Activated T-helper 1 cell treated with anti-CD3 and anti-CD28 coated beads, Interleukin-2, amount 50 U/mL, for 16 hours (primary cell): ENCODE measurements at places on chromosomes 7 and 10.

- no peak for DNase-seq
These were observed 114.0 kb downstream of the PRKCQ start for GRCh38 chr10:6465854-6466601.

DNA sequence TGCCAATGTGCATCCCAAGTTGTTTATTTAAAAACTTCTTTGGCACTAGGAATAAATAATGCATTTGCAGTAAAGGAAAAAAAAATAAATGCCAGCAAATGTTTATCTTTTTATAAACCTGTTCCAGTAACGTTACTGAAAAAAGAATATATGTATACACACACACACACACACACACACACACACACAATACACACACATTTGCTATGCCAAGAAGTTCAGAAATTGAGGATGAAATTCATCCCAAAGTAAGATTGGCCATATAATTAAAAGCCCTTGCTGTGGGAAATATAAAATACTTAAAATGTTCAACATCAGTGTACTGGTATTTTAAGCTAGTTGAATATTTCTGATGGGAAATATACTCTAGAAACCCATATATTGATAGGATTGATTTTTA, 2.6 kb downstream of the PLXDC2 start:
- no peak for DNase-seq

- no peak for DNase-seq
These were observed 115.8 kb downstream of the TMEM130 start for GRCh38 chr7:98753989-98754479.

DNA sequence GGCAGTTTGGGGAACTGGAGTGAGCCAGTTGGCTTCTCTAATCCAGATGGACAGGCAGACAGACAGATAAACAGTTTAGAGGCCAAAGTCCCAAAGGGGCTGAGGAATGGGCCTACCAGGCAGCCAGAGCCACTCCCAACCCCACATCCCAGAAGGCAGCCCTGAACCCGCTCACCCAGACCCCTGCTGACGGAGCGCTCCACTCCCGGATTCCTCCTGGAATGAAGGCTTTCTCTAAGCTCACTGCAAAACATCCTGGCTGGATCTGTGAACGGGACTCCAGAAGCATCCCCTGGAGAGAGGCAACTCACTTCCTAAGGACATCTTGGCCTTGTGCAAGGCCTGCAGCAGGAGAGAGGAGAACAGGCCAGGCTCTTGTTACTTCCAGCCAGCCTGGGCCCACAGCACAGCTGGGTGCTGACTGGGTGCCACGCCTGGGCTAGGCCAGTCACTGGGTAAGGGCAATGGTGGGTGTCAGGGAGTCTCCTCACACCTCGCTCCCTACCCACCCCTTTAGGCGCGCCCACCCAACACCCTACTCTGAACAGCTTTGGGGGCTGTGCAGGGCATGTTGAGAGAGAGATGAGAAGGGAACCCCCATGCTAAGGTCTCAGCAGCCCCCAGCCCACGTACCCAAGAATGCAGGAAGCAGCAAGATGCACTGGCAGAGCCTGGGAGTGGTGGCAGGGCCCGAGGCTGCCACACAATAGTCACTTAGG, 168.6 kb upstream of the ZMIZ1 start:
- no peak for DNase-seq

DNA sequence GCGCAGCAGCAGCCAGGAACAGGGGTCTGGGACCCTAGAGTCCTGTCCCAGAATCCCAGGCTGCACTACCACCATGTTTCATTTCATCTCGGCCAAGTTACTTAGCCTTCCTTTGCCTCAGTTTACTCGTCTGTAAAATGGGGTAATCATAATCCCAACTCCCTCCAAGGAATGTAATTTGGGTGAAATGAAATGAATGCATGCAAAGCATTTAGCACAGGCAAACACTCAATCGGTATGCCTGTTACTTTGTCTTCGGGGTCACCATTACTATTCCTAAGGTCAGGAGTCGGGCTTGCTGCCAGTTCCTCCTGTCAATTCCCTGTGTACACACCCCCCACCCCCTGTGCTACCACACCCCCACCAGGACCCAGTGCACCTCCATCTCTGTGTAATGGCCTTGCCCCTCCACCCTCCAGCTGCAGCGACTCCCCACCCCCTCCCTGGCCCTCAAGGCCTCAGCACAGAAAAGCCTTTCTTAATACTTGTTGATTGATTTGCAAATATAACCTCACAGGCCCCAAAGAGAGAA, 1.7 kb downstream of the TNS3 start:
- no peak for DNase-seq

GRCh38 chr7:5143106-5143505, 46.9 kb upstream of the WIPI2 start:
- peak; percentile 11 for DNase-seq

DNA sequence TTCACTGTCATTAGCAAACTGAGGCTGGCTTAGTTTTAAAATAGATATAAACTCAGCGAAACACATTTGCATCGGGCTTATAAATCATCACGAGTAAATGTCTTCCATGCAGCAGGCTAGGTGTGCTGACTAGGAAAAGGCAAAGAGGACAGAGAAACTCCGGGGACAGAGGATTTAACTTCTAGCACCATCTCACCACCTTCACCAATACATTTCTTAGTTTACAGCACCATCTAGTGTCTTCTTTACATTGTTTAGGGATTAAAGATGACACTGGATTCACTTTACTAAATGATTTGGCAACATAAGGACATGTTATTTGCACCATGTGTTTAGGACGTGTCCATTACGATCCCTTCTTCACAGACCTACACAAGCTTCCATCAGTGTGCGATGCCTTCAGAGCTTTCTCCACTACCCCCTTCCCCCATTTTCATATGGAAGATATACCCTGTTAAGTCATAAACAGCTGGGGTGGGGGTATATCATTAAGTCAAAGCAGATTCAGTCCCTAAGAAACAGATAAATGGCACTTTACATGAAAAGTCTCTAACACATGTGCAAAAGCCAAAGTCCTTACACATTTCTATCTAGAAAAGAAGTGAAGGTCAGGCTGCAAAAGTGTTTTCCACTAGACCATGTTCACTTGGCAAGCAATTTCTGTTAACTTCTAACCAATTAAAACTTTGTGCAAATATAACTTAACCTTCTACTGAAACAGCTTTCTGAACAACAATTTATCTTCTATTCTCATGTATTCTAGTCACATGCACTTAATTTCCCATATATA, 103.3 kb downstream of the GRB10 start:
- DNase-seq, result no peak

GRCh38 chr7:4700577-4701235, 18.6 kb downstream of the FOXK1 start:
- DNase-seq, result no peak

GRCh38 chr10:131207176-131207575, 104.3 kb downstream of the TCERG1L start:
- no peak for DNase-seq

DNA sequence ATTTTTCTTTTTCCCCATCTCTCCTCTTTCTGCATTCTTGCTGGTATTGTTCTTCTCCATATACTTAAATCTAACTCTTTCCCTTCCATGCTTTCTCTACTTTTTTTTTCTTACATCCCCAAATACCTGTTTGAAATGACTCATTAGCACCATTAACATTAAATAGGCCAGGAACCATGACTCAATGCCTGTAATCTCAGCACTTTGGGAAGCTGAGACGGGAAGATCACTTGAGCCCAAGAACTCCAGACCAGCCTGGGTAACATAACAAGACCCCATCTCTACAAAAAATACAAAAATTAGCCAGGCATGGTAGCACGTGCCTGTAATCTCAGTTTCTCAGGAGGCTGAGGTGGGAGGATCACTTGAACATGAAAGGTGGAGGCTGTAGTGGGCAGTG, 1026.8 kb downstream of the GATA3 start:
- no peak for DNase-seq

GRCh38 chr7:1486571-1486970, 17.6 kb downstream of the INTS1 start:
- DNase-seq, result no peak

DNA sequence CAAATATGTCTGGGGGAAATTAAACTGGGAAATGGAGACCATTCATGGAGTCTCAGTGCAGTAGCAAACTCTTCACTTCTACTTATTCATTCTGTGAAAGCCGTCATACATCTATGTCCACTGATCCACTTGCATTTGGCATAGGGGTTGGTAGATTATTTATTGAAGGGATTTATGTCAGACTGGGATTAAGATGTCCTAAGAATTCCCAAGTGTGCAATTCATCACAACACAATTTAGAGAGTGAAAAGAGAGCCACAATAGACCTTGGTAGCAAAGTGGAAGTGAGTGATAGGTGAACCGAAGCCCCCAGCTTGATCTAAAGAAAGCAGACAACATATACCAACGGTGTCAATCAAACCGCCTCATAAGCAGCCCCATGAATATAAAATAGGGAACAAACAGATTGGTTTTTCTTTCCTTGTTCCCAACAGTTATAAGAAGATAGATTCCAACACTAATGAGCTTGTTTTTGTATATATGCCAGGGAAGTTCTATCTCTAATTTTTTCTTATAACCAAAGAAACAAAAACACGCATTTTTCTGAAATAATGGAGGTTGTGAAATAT, 234.3 kb downstream of the CACNA2D1 start:
- DNase-seq, result no peak

- no peak for DNase-seq
These were observed 103.7 kb downstream of the HECTD2 start for GRCh38 chr10:91513598-91514424.

DNA sequence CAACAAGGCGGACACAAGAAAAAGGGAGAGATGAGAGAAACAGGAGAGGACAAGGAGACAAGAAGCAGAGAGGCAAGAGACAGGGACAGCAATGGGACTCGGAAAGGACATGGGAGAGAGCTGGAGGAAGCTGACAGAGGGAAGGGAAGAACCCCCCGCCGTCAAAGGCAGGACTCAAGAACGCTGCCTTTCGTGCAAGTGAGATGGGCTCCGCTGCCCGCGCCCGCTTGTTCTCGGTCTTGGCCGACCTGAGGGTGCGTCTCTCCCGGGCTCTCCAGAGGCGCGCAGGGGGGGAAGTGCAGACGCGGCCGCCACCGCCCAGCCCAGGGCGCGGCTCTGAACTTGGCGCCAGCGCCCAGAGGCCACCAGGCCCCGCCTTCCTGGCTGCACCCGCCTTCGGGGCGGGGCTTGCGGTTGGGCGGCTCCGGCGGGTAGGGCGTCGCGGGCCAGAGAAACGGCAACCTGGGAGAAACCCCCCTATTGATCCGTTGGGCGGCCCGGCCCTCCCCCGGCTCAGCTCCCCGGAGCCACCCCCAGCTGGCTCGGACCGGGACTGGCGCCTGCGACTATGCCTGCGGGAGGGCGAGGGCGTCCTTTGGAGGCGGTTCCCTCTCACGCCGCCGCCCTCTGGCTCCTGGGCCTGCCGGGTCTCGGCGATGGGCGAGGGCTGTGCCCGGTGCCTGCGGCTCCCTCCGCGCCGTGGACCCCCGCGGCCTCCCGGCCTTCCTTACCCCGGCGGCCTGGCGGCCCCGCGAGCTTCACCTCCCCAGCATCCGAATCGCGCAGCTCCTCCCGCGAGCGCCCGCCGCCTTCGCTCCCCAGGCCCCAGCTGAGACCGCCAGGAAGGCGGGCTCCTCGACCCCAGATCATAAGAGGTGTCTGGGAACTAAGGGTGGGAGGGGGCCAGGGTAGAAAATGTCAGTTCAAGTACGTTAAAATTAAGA, 2.2 kb upstream of the ANTXRL start:
- peak; percentile 60 for DNase-seq

- DNase-seq, result no peak
These were observed 371.1 kb downstream of the PRPF18 start for GRCh38 chr10:13957856-13958255.

DNA sequence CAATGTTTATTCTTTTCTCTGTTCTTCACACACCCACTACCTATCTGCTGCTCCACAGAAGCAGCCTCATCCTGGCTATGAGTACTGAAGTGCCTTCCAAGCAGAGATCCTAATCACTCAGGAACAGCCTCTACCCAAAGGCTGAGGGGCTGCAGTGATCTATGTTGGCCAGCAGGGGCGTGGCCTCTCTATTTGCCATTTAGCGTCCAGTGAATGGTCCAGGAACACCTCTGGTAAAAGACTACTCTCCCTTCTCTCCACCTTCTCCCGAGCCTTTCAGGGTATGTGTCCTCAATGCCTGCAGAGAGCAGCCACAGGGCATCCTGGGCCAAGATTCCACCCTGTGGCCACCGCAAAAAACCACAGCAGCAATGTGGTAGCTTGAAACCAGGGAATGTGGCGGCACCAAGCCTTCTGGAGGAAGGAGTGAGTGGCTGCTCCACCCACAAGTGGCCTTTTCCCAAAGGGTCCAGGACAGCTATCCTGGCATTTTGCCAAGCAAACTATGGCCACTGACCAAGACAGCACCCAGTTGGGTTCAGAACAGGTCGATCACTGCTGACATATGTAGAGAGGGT, 70.9 kb downstream of the SYPL1 start:
- DNase-seq, result no peak

- DNase-seq, result no peak
These were observed 10.5 kb downstream of the RPS24 start for GRCh38 chr10:78044179-78044578.

GRCh38 chr7:41688012-41688625, 14.8 kb downstream of the INHBA start:
- no peak for DNase-seq

- DNase-seq, result no peak
These were observed 88.5 kb downstream of the ADCY1 start for GRCh38 chr7:45662540-45663166.

- DNase-seq, result no peak
These were observed 97.1 kb downstream of the JCAD start for GRCh38 chr10:29962166-29962850.

- no peak for DNase-seq
These were observed 14.5 kb downstream of the ATP6V1F start for GRCh38 chr7:128876978-128877755.

GRCh38 chr10:79136236-79137005, 67.7 kb downstream of the ZMIZ1 start:
- DNase-seq, result no peak

GRCh38 chr10:3896161-3896560, 111.2 kb upstream of the KLF6 start:
- DNase-seq, result no peak

GRCh38 chr7:34451923-34452322, 206.1 kb upstream of the NPSR1 start:
- no peak for DNase-seq

DNA sequence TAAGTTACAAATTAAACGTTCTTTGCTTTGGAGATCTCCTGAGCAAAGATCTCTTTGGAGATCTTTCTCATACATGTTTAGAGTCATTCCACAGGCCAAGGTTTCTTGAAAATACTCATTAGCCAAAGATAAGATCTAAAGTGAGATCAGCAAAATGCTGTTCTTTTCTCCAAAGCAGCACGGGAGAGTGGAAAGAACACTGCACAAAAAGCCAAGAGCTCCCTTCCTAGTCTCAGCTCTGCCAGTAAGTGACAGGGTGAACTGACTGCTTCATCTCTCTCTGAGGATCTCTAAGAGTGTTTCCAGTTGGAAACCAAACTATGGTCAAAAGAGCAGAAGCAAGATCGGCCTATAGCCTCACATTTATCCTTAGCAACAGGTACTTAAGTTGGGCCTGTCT, 168.4 kb upstream of the ASAH2 start:
- DNase-seq, result no peak

- DNase-seq, result no peak
These were observed 47.1 kb downstream of the SYPL1 start for GRCh38 chr7:106064771-106065574.

- no peak for DNase-seq
These were observed 5.7 kb downstream of the ANK3 start for GRCh38 chr10:60384011-60384410.

- DNase-seq, result no peak
These were observed 226.1 kb downstream of the XPNPEP1 start for GRCh38 chr10:109696981-109697775.

- DNase-seq, result no peak
These were observed 96.4 kb downstream of the MARCHF5 start for GRCh38 chr10:92387289-92387940.

- no peak for DNase-seq
These were observed 44.9 kb downstream of the POLR1F start for GRCh38 chr7:19663816-19664462.
